ENCODE measurements at places on chromosomes 12 and 14. TPM values are rescaled to one million over a fixed set of nuclear protein-coding genes. Genes with fewer than 3 reads are reported as not detected.

The LMNTD1 gene
- total RNA-seq, result not detected

The CFAP73 gene
- not detected for total RNA-seq

The KRT82 gene
- total RNA-seq, result not detected

The PMCH gene
- total RNA-seq, result 1.8 TPM

The KRT85 gene
- total RNA-seq, result not detected

The TWF1 gene
- total RNA-seq, result 75.5 TPM

The VWF gene
- total RNA-seq, result 2,328 TPM

The DEGS2 gene
- not detected for total RNA-seq

The CCDC63 gene
- total RNA-seq, result not detected

The KLRD1 gene
- 0.13 TPM for total RNA-seq

The HOXC6 gene
- total RNA-seq, result 0.58 TPM

The PA2G4 gene
- 170 TPM for total RNA-seq

The IGF1 gene
- total RNA-seq, result 0.85 TPM

The GPHB5 gene
- total RNA-seq, result not detected

The GALNT6 gene
- 39.2 TPM for total RNA-seq

The RTL1 gene
- not detected for total RNA-seq

The NR4A1 gene
- total RNA-seq, result 6.8 TPM

The PLXNC1 gene
- total RNA-seq, result 0.04 TPM

The INHBC gene
- not detected for total RNA-seq

The RNFT2 gene
- total RNA-seq, result 6.6 TPM

The KIF26A gene
- 9.5 TPM for total RNA-seq

The ESPL1 gene
- total RNA-seq, result 39.3 TPM

The DEPDC4 gene
- total RNA-seq, result 0.44 TPM

The LLPH gene
- total RNA-seq, result 35.6 TPM

The MMP19 gene
- total RNA-seq, result 0.31 TPM

The NGB gene
- not detected for total RNA-seq

The GCN1 gene
- total RNA-seq, result 101 TPM

The ACOT6 gene
- not detected for total RNA-seq

The MYF5 gene
- total RNA-seq, result not detected

The YLPM1 gene
- total RNA-seq, result 81.0 TPM

The PLBD1 gene
- 0.14 TPM for total RNA-seq

The PTPRB gene
- 151 TPM for total RNA-seq

The C12orf50 gene
- total RNA-seq, result 0.30 TPM

The C1RL gene
- 25.0 TPM for total RNA-seq

The MDGA2 gene
- not detected for total RNA-seq

Data from endothelial cell of umbilical vein (primary cell).